ENCODE measurements at places on chromosomes 6 and 20. TPM values are rescaled to one million over a fixed set of nuclear protein-coding genes. Genes with fewer than 3 reads are reported as not detected.

DNA sequence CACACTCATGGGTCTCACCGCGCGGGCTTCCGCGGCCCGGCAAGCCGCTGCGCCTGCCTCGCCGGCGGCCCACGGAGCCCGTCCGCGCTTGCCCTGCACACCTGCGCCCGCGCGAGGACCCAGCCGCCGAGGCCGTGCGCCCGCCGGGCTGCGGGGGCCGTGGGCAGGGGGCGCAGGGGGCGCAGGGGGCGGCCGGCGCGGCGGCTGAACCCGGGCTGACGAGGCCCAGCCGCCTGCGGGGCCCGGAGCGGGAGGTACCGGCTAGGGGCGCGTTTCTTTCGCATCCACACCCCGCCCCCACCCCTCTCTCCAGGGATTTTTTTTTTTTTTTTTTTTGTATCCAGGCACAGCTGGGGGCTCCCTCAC lies 43.8 kb upstream of the OSTM1 start:
- no peak for DNase-seq

Gene WFDC10B
- total RNA-seq, result 0.60 TPM

- no peak for DNase-seq
Measured at GRCh38 chr6:145116591-145117178, 618.6 kb downstream of the EPM2A start.

GRCh38 chr6:117303323-117303722 lies 38.0 kb downstream of the VGLL2 start:
- no peak for DNase-seq

DNA sequence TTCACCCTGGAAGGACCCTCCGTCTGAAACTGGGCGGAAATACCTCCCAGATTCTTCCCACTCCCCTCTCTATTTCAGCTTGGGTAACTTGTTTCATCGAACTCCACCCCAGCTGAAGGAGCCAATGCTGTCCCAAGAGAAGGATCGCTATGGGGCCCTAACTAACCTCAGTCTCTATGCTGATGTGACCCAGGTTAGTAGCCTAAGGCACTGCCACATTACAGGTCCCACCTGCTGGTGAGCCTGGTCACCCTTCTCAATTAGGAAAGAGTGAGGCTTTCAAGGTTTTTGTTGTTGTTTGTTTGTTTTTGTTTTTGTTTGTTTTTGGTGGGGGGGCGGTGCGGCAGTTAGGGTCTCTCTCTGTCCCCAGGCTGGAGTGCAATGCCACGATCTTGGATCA lies 168.4 kb downstream of the OR2B2 start:
- no peak for DNase-seq

Gene MAP7
- total RNA-seq, result 40.0 TPM

DNA sequence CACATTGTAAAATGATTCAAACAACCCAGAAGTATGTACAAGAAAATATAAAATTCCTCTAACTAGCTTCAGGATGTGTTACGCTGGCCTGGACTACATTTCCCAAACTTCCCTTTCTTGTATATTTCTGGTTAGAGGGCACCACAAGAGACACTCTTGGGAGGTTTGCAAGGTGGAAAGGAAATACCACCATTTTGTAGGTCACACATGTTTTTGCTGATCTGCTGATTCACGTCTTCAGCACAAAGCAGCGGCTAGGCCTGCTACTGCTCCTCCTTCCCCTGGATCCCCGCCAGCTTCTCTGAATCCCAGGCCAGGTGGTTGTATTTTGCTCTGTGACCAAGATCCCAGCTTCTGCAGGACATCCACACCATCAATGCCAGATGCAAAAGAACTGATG lies 104.2 kb downstream of the AGPAT4 start:
- no peak for DNase-seq

DNA sequence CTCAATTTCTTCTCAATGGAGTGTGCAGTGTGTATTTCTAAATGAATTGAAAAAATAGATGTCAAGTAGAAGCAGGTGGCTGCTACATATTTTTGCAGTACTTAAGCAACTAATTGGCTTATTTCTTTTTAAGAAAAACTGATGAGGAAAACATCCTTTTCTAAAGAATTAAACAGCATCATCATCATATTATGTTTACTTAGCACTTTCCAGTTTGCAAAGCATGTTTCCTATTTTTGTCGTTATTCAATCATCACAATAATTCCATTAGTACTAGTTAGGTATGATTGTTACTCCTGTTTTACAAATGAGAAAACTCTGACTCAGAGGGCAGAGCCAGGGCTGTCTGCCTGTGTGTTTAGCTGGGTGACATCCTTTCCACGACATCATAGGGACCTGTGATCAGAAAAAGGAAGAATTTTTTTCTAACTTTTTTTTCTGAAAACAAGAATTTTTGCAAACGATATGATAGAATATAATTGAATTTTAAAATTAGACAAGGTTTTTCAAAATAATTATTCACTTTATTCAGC lies 22.7 kb upstream of the BMP6 start:
- DNase-seq, result no peak

DNA sequence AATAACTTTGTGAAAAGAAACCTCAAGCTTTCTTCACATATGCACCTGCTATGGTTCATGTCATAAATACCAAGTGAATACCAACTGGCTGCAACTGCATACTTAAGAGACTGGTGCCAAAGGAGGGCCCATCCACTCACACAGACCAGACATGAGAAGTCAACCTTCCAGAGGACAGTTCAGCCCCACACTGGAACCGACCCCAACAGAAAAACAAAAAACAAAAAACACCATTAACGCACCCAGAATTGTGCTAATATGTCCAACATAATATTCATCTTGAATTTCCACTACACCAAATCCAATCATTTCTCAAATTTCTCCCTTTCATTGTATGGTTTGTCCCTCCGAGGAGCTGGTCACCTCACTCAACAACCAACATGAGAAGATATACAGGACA lies 42.8 kb downstream of the CHD6 start:
- no peak for DNase-seq

DNA sequence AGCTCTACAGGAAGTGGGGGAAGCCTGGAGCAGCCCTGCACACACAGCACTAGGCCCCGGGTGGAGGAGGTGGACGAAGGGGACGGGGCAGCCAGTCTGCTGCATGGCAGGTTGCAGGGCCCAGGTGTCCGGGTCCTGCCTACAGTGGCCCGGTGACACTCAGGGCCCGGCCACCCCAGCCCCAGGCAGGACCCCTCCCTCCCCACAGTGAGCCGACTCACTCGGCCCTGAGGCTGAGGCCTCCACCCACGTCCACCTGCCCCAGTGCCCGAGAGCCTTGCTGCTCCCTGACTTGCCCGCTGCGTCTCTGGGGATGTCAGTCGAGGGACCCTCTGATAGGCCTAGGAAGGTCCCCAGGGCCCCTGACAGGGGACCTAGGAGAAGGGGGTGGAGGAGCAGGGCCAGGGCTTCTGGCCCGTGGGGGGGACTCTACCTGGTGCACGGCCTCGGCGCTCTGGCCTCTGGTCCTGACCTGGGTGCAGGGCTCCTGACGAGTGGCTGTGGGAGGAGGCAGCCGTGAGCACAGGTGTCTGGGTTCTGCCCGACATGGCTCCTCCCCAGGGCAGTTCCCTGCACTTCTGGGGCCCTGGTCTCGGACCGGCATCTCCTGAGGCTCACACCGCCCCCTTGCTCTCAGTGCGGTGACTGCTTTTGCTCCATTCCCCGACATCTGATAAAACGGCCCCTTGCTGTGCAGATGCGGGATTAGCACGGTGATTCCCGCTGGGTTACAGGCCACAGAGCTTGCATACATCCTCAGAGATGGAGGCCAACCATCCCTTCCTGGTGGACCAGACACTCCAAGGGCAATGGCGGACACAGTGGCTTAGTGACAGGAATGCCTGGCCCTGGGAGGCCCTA lies 20.1 kb downstream of the FRMD1 start:
- no peak for DNase-seq

- DNase-seq, result no peak
Measured at GRCh38 chr6:75351570-75351969, 67.0 kb upstream of the TMEM30A start.

Data from kidney (tissue), 22 donors.